ENCODE measurements at places on chromosomes 4 and X.

- DNase-seq: no peak
These were observed at the start of gene GABRB1 for GRCh38 chr4:47031011-47031678. TSS of gene GABRB1 (plus strand) at chr4:47031567.

DNA sequence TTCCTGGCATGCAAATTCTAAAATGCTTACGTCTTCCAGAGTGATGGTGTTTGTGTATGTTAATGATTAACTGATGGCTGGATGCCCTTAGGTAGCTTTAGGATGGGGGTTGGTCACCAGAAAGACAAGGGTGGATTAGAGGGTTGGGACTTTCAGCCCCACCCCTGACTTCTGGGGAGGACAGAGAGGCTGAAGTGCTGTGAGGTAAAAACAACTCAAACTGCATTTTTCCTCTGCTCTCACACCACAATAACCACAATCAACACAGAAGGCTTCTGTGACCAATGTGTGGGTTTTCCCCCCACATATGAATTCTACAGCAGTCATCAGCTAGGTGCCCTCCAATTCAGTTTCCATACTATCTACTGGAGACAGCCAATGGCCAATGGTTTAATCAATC lies 18.7 kb upstream of the DDIT4L start:
- DNase-seq: no peak

- no peak for DNase-seq
These were observed 10.0 kb upstream of the SPRY1 start for GRCh38 chr4:123386609-123387008.

DNA sequence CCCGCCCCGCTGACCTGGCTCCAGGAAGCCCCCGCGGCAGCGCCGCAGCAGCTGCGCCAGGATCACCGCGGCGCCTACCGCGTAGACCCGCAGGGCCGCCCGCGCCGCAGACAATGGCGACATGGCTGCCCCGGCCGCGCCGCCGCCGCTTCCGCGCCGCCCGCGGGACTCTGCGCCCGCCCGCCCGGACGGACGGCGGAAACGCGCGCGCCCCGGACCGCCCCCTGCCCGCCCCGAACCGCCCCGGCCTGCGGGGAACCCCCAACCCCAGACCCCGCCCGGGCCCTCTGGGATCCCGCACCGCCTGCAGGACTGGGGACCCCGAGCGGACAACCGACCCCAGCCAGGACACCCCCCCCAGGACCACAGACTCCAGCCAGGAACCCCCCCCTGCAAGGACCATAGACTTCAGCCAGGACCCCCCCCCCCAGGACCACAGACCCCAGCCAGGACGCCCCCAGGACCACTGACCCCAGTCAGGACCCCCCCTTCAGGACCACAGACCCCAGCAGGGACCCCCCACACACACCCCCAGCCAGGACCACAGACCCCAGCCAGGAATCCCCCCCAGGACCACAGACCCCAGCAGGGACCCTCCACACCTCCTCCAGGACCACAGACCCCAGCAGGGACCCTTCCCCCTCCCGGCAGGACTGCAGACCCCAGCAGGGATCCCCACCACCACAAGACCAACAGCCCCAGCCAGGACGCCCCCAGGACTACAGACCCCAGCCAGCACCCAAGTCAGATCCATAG lies at the start of the genes DHRSX and ZBED1:
DHRSX (minus strand) TSS at position 174 of the 756 bp plus-strand sequence; CDS start at position 123, 51 bp downstream.
ZBED1 (minus strand) TSS at position 174 of the 756 bp plus-strand sequence. CDS start 10,257 bp downstream, outside the sequence.
- DNase-seq: peak; percentile 38

DNA sequence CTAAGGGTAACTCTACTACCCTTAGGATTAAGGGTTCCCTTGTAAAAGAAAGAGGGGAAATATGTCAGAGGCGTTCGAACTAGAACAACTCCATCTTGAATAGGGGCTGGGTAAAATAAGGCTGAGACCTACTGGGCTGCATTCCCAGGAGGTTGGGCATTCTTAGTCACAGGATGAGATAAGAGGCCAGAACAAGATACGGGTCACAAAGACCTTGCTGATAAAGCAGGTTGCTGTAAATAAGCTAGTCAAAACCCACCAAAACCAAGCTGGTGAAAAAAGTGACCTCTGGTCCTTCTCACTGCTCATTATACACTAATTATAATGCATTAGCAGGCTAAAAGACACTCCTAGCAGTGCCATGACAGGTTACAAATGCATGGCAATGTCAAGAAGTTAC lies 922.0 kb downstream of the DMD start:
- no peak for DNase-seq

DNA sequence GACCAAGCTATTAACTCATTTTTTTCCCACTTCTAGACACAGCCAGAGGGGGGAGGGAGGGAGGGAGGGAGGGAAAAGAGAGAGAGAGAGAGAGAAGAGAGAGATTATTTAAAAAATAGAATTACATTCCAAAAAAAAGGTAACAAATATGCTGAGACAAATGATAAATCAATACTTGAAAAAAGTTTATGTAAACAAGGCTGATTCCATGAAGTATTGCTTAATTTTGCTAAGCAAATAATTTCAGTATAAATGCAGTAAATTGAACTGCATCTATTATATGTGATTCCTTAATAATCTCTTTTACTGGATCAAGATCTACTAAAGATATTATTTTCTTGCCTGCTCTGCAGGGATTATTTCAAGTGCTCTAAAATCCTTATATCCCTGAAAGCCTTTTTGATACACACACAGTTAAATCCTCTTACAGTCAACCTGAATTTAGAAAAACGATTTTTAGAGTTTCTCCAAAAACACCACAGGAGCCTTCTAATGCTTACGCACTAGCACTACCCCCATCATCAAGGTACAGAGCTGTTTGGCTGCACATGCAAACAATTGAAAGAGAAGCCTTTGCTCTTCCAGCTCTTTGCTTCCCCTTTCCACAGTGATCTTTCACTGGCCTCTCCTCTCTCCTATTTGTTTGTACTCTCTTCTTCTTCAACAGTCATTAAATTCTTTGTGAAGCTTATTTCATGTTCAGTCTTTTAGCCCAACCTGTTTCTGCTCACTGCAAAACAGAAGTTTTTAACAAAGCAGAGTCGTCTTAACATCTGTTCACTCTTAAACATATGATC lies 426.3 kb upstream of the FAM241A start:
- DNase-seq: no peak

GRCh38 chr4:3724319-3725231 lies 41.6 kb upstream of the ADRA2C start:
- no peak for DNase-seq

DNA sequence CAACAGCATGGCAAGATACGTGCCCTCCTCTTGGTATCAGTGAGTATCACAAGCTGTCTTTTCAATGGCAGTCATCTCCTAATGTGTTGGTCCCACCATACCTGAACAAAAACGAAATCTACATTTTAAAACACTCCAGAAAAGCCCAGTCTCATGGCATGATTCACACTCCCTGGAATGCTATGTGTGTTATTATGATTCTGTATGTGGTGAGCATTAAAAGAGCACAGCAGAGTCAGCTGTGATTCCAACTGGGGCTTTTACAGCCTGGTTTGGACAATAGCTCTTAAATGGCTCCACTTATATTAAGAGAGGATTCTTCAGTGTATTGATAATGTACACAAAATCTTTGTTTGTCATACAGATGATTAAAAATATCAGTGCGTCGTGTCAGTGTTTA lies 274.1 kb upstream of the GK2 start:
- DNase-seq: no peak

GRCh38 chr4:40976343-40976742 lies 226.6 kb downstream of the NSUN7 start:
- DNase-seq: no peak

- no peak for DNase-seq
These were observed 395.7 kb downstream of the TRIML1 start for GRCh38 chr4:188534917-188535316.

DNA sequence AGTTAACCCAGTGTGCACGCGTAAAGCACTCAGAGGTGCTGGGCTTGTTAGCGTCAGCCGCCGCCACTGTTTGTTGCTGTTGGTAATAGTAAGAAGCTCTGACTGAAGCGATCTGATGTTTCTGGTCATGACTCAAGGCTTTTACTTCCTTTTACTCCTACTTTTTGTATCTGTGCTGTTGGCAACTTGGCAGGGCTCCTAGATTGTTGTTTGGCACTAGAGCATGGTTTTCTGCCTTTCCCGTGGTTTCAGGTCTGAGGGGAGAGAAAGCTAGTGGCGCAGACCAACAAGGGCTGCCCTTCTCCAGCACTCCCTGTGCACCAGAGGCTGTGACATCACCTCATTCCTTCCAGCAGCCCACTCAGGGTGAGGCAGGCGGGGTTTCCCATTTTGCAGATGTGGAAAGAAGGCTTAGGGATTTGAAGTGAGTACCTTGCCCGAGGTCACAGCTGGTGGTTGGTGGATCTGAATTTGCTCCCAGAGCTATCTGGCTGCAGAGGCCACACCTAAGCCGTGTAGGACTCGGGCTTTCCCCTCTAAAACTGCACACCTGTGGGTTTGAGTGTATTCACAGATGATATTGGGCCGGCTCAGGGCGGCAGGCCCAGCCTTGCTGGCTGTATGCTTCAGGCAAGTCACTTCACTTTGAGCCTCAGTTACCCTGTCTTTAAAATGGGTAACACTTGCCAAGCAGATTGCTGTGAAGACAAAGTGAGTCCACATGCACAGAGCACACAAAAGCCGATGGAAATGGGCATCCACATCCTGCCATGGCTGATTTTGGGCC lies 51.2 kb upstream of the TADA2B start:
- no peak for DNase-seq

DNA sequence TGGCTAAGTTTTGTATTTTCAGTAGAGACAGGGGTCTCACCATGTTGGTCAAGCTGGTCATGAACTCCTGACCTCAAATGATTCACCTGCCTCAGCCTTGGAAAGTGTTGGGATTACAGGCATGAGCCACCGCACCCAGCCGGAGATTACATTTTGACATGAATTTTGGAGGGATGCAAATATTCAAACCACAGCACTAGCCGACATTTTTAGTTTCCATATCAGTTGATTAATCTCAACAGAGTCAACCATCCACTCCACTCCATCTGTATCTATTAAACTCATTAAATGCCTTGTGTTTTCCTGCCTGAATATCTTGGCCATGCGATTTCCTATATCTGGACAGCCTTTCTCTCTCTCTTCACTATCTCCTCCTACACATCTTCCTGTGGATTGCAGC lies 64.1 kb upstream of the PDGFRA start:
- no peak for DNase-seq

DNA sequence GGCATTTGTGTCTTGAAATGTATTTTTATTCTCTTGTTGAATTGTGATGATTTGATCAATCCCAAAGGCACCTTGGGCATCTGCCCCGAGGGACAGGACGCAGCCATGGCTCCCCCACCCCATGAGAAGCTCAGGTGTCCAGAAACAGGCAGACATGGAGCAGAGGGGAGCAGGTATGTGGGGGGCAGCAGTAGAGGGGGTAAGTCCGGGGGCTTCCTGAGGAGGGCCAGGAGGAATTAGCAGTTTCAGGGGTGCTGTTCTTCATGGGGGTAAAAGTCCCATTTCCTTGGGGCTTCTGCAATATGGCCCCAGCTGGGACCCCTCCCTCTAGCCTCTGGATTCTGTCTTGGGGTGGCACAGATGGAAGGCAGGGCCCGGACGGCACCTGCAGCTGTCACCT lies 67.0 kb upstream of the HMX1 start:
- DNase-seq: no peak

GRCh38 chr4:143433231-143433630 lies 80.3 kb upstream of the SMARCA5 start:
- no peak for DNase-seq

GRCh38 chrX:79366873-79367749 lies at the start of gene ITM2A:
TSS of gene ITM2A (minus strand) at chrX:79367334. CDS start at chrX:79367215, 119 bp downstream.
- DNase-seq: peak; percentile 57

GRCh38 chr4:7987148-7987989 lies 47.7 kb upstream of the AFAP1 start:
- DNase-seq: peak; percentile 80

DNA sequence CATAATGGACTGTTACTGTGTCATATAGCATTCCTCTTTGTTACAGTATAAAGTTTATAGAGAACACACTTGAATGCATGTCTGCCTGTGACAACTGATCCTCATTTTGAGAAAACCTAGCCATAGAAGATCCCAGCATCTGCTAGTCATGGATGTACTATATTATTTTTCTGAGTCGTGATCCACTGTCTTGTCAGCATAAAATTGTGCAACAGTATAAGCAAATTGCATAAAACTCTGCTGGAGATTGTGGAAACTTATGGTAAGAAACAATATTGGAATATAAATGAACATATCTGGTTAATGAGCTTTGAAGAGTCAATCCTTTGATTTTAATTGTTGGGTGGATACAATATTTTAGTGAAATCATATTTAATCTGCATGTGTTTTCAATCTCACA lies 3.6 kb downstream of the NEIL3 start:
- DNase-seq: no peak

- peak; percentile 32 for DNase-seq
These were observed 73.5 kb upstream of the RAP2C start for GRCh38 chrX:132292793-132293192.

GRCh38 chrX:19756597-19757131 lies 130.7 kb downstream of the SH3KBP1 start:
- no peak for DNase-seq

- no peak for DNase-seq
These were observed 113.4 kb downstream of the PJA1 start for GRCh38 chrX:69051901-69052300.

GRCh38 chr4:99029852-99030251 lies 34.3 kb downstream of the METAP1 start:
- DNase-seq: no peak

DNA sequence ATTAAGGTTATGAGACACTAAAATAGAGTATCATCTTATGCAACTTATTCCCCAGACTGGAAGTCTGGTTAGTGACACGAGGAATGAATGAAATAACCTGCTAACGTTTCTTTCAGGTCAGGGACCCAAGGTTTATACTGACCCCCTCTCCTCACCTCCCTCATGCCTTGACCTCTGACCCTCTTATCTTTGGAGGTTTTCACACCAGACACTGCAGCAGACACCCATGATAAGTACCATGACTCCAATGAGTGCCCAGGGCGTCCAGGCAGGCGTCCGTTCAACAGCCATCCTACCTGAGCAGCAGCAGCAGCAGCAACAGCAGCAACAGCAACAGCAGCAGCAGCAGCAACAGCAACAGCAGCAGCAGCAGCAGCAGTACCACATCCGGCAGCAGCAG lies 4.2 kb upstream of the NLGN3 start:
- no peak for DNase-seq

DNA sequence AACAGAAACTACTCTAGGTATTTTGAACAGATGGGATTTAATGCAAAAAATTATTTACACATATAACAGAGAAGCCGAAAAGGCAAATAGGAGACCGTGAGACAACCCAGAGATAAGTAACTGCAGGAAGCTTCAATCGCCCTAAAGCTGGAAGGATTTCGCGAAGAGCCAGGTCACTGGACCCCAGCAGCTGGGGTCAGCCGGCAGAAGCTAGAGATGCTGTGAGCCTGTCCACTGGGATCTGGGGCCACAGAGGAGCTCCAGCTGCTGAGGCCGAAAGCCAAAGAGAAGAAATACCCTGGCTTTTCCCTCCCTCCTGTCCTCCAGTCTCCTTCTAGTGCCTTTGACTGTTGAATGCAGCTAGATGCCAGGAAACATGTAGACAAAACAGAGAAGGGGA lies 192.8 kb upstream of the BCOR start:
- no peak for DNase-seq

All from CD4-positive, alpha-beta T cell treated with Interleukin-15 for 4 hours (primary cell).